ENCODE measurements at places on chromosomes 16 and 17.

DNA sequence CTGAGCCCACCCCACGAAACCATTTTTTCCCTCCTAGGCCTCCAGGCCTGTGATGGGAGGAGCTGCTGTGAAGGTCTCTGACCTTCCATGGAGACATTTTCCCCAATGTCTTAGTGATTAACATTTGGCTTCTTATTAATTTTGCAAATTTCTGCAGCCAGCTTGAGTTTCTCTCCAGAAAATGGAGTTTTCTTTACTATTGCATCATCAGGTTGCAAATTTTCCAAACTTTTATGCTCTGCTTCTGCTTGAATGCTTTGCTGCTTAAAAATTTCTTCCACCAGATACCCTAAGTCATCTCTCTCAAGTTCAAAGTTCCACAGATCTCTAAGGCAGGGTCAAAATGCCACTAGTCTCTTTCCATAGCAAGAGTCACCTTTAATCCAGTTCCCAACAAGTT is 12.9 kb upstream of the MYH4 start:
- DNase-seq: no peak

- DNase-seq: no peak
These were observed at the start of gene HSPB9 for GRCh38 chr17:42122371-42123303. HSPB9 (plus strand) TSS chr17:42122804; CDS start chr17:42122851, 47 bp downstream.

- no peak for DNase-seq
These were observed 34.1 kb downstream of the CDK5R1 start for GRCh38 chr17:32520737-32521404.

- no peak for DNase-seq
These were observed 2.8 kb downstream of the NDEL1 start for GRCh38 chr17:8438441-8438840.

GRCh38 chr17:1639549-1640180 is 5.9 kb downstream of the SCARF1 start:
- DNase-seq: no peak

DNA sequence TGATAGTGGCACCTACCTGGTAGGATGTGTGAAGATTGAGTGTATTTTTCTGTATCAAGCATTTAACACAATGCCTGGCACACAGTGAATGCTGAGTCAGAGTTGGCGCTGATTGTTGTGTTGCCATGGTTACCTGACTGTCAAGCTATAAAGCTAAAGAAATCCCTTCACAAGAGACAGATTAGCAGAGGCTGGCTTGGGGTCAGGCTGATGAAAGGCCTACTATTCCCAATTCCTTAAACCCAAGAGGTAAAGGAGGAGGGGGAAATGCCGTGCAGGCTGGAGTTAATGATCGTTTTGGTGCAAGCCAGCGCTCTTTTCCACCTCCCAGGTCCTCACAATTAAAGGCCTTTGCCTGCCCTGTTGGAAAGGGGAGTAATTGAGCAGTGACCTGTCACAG is 5.9 kb downstream of the CLEC19A start:
- no peak for DNase-seq

GRCh38 chr17:13749166-13749890 is 147.6 kb upstream of the HS3ST3A1 start:
- DNase-seq: no peak

GRCh38 chr17:15662681-15663080 is 21.4 kb downstream of the TRIM16 start:
- no peak for DNase-seq

DNA sequence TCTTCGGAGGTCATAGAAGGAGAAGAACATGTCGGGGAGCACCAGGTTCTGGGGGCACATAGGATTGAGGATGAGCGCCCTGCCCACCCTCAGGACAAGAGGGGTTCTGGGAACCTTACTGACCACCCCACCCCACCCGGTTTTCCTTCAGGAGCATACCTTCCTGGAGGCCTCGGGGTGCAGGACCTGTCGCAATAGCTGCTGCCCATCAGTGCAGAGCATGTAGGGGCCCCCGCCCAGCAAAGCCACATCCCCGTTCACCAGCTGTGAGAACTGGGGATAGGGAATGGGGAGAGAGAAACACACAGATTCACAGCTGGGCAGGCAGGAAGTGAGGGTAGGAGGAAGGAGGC is 2.1 kb downstream of the ESRP2 start:
- no peak for DNase-seq

GRCh38 chr17:44122816-44123355 is 555 bp downstream of the HDAC5 start:
- DNase-seq: no peak

DNA sequence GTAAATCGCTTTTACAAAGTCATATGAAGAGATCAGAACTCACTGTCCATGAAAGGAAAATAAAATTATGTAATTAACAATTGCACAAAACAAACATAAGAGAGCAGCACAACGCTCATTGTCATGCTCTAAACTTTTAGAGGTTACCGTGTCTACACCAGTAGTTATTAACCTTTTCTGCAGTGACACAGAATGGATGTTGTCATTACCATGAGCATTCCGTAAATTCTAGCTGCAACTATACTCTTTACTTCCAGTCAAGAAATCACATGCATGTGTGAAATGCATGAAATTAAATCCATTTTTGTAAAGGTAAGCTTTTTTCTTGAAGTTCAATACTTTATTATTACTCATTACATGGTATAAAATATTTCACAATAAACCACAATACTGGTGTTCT is 38.2 kb downstream of the USP32 start:
- DNase-seq: no peak

GRCh38 chr16:58421529-58421928 is 29.3 kb downstream of the GINS3 start:
- DNase-seq: no peak

DNA sequence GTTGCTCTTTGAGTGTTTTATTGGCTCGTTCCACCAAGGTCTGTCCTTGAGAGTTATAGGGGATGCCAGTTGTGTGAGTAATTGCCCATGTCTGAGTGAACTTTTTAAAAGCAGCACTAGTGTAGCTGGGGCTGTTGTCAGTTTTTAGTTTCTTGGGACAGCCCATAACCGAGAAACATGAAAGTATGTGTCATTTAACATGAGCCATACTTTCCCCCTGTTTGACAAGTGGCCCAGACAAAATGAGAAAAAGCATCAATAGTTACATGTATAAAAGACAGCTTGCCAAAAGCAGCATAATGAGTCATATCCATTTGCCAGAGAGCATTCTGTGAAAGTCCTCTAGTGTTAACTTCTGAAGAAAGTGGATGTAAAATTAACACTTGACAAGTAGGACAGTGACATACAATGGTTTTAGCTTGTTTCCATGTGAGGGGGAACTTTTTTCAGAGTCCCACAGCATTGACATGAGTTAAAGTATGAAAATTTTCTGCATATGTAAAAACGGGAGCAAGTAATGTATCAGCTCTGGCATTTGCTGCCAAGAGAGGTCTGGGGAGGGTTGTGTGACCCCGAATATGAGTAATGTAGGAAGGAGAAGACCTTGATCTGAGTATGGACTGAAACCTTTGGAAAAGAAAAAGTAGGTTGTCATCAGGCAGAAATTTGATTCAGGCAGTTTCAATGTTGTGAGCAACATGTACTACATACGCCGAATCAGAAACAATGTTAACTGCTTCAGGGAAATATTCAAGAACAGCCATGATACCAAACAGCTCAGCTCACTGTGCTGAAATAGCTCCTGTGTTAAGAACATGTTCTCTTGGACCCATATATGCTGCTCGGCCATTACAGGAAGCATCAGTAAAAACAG is 56.8 kb upstream of the ARL4D start:
- no peak for DNase-seq

GRCh38 chr16:50697881-50698767 is 4.7 kb downstream of the NOD2 start:
- DNase-seq: no peak

- no peak for DNase-seq
These were observed 344.6 kb downstream of the XYLT1 start for GRCh38 chr16:17126156-17126555.

GRCh38 chr17:7806587-7806986 is 27.4 kb upstream of the KDM6B start:
- no peak for DNase-seq

DNA sequence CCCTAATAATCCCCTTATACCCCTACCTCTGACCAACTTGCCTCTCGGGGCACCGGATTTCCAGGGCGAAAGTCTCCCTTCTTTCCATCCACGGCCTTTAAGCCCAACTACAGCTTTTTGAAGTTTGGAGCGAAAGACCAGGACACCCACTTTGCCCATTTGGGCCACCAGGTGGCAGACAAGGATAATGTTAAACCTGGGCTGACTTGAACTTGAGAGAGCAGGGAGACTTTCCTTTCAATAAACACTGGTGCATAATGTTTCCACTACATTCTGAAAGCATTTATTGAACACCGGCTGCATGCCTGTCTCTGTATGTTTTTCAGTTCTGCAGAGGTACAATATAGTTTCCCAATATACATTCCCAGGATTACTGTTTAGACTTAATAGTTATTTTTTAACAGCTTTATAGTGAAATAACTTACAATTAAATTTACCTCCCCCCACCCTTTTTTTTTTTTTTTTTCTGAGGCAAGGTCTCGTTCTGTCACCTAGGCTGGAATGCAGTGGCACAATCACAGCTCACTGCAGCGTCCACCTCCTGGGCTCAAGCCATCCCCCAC is 6.9 kb upstream of the CES3 start:
- peak; percentile 56 for DNase-seq

DNA sequence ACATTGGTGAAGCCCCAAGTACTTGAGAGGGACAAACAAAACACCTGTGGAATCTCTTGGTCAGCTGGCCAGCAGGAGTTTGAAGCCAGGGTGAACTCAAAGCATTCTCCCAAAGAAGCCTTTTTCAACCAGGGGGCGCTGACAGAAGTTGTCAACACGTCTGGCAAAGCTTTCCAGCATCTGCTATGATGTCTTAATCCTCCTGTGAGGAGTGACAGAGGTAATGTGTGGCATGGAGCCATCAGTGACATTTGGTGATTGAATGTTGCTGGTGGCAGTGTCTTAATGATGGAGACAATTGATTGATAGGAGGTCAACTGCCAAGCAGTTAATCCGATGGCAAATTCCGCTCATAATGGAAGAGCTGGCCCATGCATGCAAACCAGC is 257.6 kb upstream of the HSBP1 start:
- DNase-seq: no peak

GRCh38 chr17:43469145-43469544 is 14.6 kb upstream of the DHX8 start:
- peak; percentile 76 for DNase-seq

DNA sequence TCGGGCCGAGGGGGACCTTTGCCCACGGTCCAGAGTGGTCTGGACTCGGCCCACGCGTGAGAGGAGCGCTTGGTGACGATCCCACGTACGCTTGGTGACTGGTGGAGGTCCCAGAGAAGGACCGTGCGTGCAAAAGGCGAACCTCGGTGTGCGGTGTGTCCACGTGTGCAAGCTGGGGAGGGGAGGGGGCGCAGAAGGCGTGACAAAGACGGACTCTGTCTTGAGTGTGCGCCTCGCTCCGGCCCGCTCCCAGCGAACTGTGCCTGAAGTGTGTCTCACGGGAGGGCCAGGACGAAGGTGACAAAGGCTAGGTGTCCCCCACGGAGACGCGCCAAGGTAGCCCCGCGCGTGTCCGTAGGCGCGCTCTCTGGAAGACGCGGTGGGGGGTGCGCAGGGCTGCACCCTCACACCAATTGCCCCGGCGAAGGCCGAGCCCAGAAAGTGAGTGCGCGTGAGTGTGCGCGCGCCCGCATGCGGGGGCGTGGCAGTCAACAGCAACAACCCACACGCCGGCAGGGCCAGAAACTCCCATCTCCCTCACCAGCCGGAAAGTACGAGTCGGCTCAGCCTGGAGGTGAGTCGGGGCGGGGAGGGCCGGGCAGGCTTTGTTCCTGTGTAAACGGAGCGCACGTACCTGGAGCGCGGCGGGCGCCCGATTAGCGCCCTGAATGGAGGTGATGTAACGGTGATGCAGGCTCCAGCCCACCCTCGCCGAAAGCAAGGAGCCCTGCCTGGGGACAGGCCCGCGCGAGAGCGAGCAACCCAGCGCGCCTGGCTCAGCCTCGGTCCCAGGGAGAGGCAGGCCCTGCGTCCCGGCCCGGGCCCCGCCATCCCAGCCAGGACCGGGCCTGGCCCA is at the start of gene GPRC5C:
TSS of gene GPRC5C (plus strand) at position 521 of the 856 bp plus-strand sequence. CDS start 7,689 bp downstream, outside the sequence.
- DNase-seq: no peak

- no peak for DNase-seq
These were observed 6.2 kb downstream of the ACSM5 start for GRCh38 chr16:20415541-20415940.

GRCh38 chr16:84739349-84740124 is 39.7 kb downstream of the USP10 start:
- DNase-seq: peak; percentile 45

GRCh38 chr17:10360578-10360977 is 12.2 kb downstream of the MYH13 start:
- DNase-seq: no peak

- peak; percentile 89 for DNase-seq
These were observed at the start of gene GPS2 for GRCh38 chr17:7314719-7315569. GPS2 (minus strand) TSS chr17:7315360; CDS start chr17:7315052, 308 bp downstream.

DNA sequence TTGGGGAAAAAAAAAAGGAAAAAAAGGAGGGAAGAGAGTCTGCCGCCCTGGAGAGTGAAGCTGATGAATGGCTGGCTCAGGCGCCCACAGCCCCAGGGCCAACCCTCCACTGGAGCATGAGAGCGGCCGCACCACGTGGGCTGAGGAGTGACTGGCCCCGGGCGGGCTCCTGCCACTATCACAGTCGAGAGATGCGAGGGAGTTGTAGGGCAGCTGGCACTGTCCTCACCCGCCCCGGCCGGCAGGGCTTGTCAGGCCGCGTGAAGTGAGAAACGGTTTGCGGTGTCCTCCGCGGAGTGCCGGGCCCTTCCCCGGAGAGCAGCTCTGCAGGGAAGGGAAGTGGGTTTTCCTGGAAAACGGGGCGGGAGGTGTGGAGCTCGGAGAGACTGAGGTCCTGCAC is 45.9 kb downstream of the JPH3 start:
- no peak for DNase-seq

DNA sequence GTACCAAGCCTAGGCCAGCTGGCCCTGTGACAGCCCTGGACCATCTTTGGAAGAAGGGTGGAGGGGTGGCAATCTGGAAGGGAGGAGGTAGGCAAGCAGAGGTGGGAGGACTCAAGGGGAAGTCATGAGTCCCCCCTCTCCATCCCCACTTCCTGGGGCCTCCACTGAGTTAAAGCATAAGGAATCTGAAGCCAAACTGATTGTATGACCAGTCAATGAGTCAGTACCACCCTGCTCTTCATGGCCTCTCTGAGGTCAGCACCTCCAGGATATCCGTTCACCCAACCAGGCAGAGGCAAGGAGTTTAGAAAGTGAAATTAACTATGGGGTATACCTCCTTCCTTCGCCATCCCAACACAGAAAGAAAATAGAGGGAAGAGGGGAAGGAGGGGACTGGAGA is 272.7 kb downstream of the SOX9 start:
- DNase-seq: peak; percentile 84

GRCh38 chr17:16100737-16101400 is 101.2 kb downstream of the TTC19 start:
- DNase-seq: no peak
